Urothelium cell line (cell line): ENCODE measurements at places on chromosomes 1 and 21.

DNA sequence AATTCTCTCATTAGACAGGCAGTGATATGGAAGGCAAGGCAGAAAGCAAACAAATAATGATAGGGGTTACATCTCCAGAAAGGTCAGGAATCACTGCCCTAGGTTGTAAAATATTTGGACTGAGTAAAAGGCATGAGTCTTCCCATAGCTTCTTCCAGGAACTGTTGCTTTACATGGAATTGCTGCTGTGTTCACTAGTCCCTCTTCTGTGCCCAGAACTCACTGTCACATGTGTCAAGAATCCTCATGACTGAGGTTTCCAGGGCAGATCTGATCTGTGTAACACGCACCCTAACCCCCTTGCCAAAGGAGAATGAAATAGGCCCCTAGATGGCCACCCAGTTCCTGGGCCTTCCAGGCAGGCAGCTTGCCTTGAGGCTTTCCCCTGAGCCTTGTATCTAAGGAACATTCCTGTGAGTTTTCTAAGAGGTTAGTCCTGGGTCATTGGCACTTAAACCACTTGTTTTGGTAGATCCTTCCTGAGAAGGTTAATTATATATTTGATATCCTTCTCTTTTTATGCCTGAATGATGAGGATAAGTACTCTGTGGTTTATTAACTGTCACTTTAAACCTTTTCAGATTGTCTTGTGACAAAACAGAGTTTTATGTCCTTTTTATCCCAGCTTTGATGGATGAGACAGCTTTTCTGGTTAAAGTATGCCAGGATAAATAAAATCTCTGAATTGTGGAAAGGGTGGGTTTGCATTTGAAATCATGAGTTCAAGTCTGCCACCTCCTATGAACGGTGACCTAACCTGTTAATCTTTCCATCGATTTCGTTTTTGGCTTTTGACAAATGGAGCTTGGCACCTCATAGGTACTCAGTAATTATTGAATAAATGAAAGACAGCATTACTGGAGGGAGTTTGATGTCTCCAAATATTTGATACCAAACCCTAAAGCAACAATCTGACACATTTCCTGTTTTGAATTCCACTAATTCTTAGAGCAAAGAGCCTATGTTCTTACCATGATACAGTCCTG, 163.3 kb downstream of the DHRS3 start:
- peak; percentile 17 for DNase-seq

- DNase-seq: no peak
Measured at GRCh38 chr21:33699277-33699676, 57.0 kb downstream of the ITSN1 start.

- no peak for DNase-seq
Measured at GRCh38 chr1:46489169-46489637, 433 bp upstream of the DMBX1 start.

DNA sequence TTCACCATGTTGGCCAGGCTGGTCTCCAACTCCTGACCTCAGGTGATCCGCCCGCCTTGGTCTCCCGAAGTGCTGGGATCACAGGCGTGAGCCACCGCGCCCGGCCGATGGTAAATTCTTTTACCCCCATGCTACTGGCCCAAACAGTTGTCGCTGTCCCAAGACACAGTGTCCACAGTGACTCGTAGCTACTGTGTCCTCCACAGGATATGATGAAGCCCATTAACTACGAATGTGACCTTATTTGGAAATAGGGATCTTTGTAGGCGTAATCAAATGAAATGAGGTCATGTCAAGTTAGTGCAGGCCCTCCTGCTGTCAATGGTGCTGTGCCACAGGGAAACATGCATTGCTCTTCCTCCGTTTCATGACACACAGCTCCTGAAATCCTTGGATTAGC, 8.5 kb downstream of the FNDC10 start:
- no peak for DNase-seq

- no peak for DNase-seq
Measured at GRCh38 chr1:150383631-150384324, 19.8 kb downstream of the RPRD2 start.
